H1 (cell line): ENCODE measurements at places on chromosomes 2 and 18. TPM values are rescaled to one million over a fixed set of nuclear protein-coding genes. Genes with fewer than 3 reads are reported as not detected.

DNA sequence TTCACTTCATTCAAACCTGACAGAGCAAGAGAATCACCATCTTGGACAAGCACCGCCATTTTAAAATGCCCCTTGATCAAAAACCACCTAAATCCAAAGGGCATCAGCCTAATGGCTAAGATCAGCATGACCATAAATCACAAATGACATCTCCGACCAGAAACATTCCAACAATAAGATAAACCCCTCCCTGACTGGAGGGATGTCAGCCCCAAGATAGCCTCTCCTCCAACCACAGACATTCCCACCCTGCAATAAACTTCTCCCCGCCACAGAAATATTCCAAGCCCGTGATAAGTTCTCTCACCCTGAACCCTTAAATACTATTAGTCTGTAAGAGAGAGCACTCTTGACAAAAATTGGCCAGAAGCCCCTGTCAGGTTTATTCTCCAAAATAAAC lies 21.6 kb upstream of the LYPD1 start:
- no peaks in the 10 kb centered on the region for H3K4me1 ChIP-seq
- no peak overlapping the region for H3K27ac ChIP-seq
- H3K4me3 ChIP-seq = no peak overlapping the region

DNA sequence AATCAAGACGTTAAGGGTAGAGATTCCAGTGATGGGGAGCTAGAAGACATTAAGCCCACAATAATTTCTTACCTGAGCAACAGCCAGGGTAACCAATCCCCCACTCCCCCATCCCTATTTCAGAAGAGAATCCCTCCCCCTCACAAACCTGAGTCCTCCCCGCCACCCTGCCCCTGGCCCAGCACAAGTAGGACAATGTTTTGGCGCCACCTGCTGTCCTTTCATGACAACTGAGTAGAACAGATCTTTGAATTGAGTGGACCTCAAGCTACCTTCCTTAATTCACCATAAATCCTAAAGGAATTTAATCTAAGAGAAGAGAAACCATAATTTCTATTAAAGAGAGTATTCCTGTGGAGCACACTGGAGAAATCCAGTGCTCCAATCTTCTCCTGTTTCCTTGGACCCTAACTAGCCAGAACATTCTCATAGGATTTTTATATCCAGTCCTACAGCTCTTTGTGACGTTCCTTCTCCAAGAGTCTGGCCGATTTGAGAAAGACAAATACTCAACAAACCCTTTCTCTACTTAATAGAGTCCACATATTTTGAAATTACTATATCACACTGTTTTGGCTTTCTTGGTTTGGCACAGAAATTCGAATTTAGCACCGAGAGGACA lies 41.1 kb downstream of the NHEJ1 start:
- H3K27ac ChIP-seq = no peak overlapping the region
- no peaks in the 10 kb centered on the region for H3K36me3 ChIP-seq
- no peak for DNase-seq

- DNase-seq = no peak
- no peaks in the 10 kb centered on the region for H3K27me3 ChIP-seq
- H3K4me1 ChIP-seq = peaks cover 14% of the 10 kb centered on the region
- H3K27ac ChIP-seq = no peak overlapping the region
Observed at GRCh38 chr18:48942554-48943261, 8.1 kb downstream of the SMAD7 start.

- no peaks in the 10 kb centered on the region for H3K4me1 ChIP-seq
- DNase-seq = no peak
- no peaks in the 10 kb centered on the region for H3K27me3 ChIP-seq
- no peak overlapping the region for H3K4me3 ChIP-seq
- H3K36me3 ChIP-seq = no peaks in the 10 kb centered on the region
- no peak overlapping the region for H3K27ac ChIP-seq
Observed at GRCh38 chr2:177029501-177029900, 183.1 kb upstream of the HNRNPA3 start.

DNA sequence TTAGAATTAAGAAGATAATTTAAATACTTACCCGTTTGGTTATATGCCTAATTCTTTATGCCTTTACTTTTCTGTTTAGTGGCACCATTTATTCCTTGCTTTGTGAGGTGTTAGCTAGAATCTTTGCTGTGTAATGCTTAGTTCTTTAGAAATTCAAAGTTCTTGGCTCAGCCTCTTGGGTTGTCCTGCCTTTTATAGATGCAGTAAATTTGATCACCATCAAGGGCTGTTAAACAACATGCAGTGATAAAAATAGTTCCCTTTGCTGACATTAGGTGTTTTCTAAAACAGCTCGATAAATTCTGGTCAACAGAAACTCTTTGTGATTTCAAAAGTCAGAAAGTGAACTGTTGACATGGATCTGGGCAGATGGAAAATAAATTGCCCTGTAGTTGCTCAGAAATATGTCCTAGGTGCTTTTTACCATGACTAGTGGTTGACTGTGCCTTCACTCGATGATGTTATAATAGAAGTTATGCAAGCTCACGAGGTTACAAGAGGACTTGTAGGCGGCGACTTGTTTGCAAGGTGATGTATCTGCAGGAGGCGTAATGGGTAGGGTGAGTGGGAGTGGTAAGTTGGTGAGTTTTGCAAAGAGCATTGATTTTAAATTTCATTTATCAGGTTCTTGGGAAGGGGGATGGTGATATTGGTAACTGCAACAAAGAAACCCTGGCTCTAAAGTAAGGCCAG lies 52.1 kb downstream of the LRRTM1 start:
- no peak overlapping the region for H3K27ac ChIP-seq
- H3K27me3 ChIP-seq = no peaks in the 10 kb centered on the region
- H3K4me3 ChIP-seq = no peak overlapping the region
- H3K36me3 ChIP-seq = no peaks in the 10 kb centered on the region
- DNase-seq = no peak
- 0 out of 2 replicates have a peak, but pooled peaks cover 3% of the 10 kb centered on the region for H3K4me1 ChIP-seq

DNA sequence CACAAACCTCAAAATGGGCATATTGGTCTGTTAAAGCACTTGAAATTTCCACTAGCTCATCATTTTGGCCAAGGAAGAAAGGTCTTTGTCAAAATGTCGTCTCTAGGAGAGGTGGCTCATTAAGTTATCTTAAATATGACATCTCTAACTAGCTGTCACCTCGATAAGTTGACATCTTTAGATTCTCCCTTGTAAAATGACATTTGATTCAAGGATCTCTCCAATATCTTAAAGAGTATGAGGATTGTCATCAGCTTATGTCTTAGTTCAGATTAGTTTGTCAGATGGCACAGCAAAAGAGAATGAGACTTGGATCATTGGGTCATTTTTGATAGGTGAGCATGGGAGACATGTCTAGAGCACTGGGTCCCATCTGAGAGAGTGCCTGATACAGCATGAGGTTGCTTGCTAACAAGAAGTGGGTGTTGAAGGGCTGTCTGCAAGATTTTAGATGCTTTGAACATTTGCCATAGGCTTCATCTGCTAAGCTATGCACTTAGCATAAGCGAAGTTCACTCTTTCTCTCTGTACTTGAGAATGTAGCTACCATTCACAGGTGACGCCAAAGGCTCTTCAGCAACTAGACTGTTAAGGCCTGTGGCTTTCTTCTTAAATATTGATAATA lies 12.9 kb downstream of the PTPRM start:
- no peak for DNase-seq
- peaks cover 5% of the 10 kb centered on the region for H3K4me1 ChIP-seq
- no peak overlapping the region for H3K27ac ChIP-seq
- no peaks in the 10 kb centered on the region for H3K27me3 ChIP-seq
- no peaks in the 10 kb centered on the region for H3K36me3 ChIP-seq
- no peak overlapping the region for H3K4me3 ChIP-seq

The ARHGEF33 gene
- 0.57 and 0.95 TPM in 2 replicates for total RNA-seq

The STK11IP gene
- 24.1 and 29.6 TPM in 2 replicates for total RNA-seq

The VWA3B gene
- not detected in 2 replicates for total RNA-seq

The IL1RL2 gene
- not detected in 2 replicates for total RNA-seq

The CRYBA2 gene
- not detected in 2 replicates for total RNA-seq
